ENCODE measurements at places on chromosomes 5 and 9.

DNA sequence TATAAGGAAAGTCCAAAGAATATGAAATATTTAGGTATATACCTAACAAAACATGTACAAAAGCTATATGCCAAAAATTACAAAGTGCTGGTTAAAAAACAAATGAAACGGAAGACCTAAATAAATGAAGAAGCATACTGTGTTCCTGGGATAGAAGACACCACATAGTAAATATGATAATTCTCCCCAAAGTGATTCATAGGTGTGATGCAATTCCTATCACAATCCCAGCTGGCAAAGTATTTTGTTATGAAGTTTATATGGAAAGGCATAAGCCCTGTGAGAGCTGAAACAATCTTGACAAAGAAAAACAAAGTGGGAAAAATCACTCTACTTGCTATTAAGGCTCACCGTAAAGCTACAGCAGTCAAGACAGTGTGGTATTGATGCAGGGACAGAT is 2.6 kb upstream of the SMIM23 start:
- DNase-seq = no peak

DNA sequence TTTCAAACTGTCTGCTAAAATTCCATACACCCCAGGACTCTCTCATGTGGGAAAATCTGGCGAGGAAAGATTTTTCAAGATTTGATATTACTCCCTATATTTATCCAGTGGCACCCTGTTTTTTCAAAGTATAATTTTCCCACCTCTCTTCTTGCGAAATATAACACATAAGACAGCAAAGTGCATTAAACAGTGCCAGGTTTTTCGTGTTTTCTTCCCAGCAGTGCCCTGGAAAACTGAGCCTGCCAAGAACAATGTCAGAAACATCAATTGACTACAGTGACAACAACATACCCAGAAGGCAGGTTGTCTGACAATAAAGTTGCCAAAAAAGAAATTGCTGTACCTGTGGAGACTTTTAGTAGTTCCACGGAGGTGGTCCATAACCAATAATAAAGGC is 545.0 kb upstream of the ZNF608 start:
- no peak for DNase-seq

- DNase-seq = no peak
These were observed 284.5 kb downstream of the SH3GL2 start for GRCh38 chr9:17863213-17863883.

GRCh38 chr5:142685418-142686209 is at the start of gene FGF1:
Gene FGF1, minus strand, starts transcription at chr5:142686090. Its CDS starts 71,963 bp downstream, at chr5:142614127.
- DNase-seq = peak; percentile 65

GRCh38 chr9:131585375-131585774 is 40.1 kb downstream of the PRRT1B start:
- peak; percentile 18 for DNase-seq

- DNase-seq = no peak
These were observed 4.1 kb downstream of the RPL7A start for GRCh38 chr9:133351908-133352634.

DNA sequence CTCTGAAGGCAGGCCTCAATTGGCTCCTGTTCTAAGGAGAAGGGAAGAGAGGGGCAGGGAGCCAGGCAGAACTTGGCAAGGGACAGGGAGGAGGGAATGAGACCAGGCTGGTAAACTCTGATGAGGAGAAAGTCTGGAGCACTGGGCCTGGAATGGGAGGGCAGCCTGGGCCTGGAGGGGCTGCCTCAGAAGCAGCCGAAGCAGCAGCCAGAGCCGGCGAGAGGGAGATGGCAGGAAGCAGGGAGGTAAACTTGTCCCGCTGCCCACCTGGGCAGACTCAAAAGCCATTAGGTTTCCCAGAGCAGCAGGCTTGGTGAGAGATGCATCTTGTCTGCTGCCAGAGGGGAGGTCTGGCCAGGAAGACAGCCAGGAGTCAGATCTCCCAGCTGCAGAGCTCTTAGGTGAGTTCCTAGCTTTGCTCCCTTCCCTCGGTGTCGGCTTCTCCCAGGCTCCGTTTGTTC is 37.0 kb upstream of the CRB2 start:
- DNase-seq = no peak

- DNase-seq = no peak
These were observed 5.5 kb downstream of the CDC37L1 start for GRCh38 chr9:4684820-4685219.

DNA sequence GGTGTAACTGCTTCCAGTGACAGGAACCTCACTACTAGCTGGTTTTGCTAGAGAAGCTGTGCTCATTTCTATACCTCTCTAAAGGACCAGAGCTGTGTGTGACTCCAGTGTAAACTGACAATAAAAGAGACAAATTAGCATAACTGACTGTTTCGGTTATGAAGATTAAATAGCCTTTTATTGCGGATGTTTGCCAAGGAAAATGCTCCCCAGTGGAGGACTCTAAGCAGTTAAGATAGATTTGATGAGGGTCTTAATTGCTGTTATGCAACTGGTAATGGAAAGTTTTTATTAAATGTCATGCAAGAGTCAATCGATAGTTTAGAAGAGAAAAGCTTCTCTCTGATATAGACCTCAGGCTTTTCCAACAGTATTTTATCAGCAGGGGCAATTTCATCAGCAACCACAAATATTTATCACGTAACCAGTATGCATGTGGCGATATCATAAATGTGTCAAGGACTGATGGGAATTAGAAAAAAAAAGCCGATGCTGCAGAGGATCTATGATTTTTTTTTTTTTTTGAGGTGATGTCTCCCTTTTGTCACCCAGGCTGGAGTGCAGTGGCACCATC is 275.2 kb upstream of the DMAC1 start:
- no peak for DNase-seq

DNA sequence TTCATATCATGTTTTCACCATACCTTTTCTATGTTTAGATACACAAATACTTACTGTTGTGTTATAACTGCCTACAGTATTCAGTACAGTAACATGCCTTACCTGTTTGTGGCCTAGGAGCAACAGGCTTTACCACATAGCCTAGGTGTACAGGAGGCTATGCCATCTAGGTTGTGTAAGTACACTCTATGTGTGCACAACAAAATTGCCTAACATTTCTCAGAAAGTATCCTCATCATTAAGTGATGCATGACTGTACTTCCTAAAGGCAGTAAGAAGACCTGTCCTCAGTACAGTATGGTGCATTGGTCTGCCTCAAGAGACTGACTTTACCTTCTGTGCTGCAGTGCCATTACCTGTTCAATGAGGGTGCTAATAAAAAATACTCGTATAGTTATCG is 7.9 kb downstream of the TXN start:
- DNase-seq = no peak

GRCh38 chr5:6590581-6590980 is 42.3 kb downstream of the NSUN2 start:
- no peak for DNase-seq

DNA sequence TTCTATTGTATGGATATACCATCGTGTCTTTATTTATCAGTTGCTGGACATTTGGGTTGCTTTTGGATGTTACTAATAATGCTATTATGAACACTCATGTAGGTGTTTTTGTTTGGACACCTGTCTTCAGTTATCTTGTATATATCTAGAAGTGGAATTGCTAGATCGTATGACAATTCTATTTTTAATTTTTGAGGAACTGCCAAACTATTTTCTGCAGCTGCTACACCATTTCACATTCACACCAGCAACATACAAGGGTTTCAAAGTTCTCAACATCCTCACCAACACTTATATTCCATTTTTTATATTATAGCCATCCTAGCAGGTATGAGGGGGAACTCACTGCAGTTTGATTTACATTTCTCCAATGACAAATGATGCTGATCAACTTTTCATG is 324.6 kb downstream of the CAAP1 start:
- DNase-seq = no peak

Measured in C1 segment of cervical spinal cord (tissue), 14 donors.